ENCODE measurements at places on chromosomes 3 and 15.

GRCh38 chr3:172270557-172271166 lies 177.6 kb downstream of the GHSR start:
- DNase-seq, result no peak

- DNase-seq, result no peak
Measured at GRCh38 chr15:94522125-94522524, 290.8 kb downstream of the MCTP2 start.

DNA sequence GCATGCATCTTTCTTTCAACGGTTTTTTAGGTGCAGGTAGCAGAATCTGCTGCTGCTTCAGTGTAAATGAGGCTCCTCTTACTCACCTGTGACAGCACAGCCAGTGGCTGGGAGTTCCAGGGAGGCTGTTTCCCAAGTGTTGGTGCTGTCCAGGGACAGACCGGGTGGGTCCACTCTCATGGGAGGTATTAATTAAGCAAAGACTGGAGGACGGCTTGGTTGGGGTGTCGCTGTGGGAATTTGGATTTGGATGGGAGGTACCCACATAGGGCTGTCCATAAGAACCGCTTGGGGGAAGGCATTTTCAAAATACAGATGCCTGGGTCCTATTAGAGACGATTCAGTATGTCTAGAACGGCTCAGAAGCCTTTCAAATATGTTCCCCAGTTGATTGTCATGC lies 42.9 kb downstream of the SV2B start:
- no peak for DNase-seq

- DNase-seq, result no peak
Measured at GRCh38 chr15:49134683-49135341, 20.6 kb downstream of the COPS2 start.

GRCh38 chr3:27657404-27657803 lies 64.7 kb downstream of the EOMES start:
- DNase-seq, result no peak

DNA sequence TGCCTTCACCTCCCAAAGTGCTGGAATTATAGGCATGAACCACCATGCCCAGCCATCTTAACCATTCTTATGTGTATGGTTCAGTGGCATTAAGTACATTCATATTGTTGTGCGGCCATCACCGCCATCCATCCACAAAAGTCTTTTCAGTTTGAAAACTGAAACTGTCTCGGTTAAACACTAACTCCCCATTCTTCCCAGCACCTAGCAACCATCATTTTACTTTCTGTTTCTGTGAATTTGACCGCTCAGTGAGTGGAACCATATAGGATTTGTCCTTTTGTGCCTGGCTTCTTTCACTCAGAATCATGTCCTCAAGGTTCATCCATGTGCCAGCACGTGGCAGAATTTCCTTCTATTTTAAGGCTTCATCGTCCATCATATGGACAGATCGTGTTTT lies 5.8 kb downstream of the MCM2 start:
- no peak for DNase-seq

GRCh38 chr3:139636511-139636910 lies 41.3 kb downstream of the NMNAT3 start:
- DNase-seq, result no peak

- DNase-seq, result no peak
Measured at GRCh38 chr15:95718441-95718840, 612.1 kb upstream of the NR2F2 start.

GRCh38 chr3:88189361-88189810 lies 39.6 kb downstream of the C3orf38 start:
- DNase-seq, result no peak

DNA sequence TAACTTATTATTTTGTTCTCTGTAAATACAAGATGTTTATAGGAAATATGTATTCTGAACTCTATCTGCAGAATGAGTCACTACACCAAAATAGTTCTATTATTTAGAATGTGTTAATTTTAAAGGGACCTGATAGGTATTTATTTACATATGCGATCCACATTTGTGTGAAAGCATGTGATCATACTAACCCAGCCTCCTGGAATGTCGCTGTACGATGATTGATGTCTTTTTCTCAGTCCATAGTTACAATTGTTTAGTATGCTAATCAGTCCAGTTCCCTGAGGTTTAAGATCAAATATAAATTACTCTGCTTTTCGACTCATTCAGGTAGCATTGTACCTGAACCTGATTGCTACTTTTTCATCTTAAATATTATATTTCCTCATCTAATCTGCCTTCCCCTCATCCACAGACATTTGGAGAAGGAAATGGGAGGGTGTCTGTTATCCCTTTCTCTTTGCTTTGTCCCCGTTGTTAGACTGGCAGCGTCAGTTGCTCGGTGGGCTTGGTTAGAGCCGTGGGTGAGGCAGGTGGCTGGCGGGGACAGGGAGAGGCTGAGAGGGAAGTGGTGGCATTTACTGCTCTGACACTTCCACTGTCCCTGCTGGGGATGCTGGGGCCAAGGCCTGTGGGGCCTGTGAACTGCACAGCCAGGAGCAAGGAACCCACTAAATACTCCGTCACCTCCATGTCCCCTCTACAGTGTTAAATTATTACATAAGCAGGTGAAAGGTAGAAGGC lies 27.8 kb upstream of the NR2E3 start:
- no peak for DNase-seq

- no peak for DNase-seq
Measured at GRCh38 chr3:169240786-169241486, 422.6 kb downstream of the MECOM start.

DNA sequence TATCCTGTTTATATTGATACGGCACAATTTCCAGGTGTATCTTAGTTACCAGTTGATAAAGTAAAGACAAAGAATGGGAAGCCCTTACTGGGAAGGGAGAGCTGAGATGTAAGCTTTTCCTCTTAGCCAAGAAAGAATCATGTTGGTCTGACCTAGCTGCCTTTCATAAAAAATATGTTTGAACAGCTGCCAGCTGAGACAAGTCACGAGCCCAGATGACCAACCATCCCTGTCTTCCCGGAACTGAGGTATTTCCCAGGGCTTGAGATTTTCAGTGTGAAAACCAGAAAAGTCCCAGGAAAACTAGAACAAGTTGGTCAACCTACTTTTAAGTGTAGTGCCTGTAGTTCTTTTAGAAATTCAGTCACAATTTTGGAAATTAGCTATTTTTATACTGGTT lies 3.6 kb upstream of the MYH15 start:
- DNase-seq, result no peak

- DNase-seq, result no peak
Measured at GRCh38 chr3:43014956-43015355, 35.8 kb downstream of the GASK1A start.

- no peak for DNase-seq
Measured at GRCh38 chr15:67189326-67190051, 65.0 kb downstream of the AAGAB start.
